ENCODE measurements at places on chromosomes 7 and 10. TPM values are rescaled to one million over a fixed set of nuclear protein-coding genes. Genes with fewer than 3 reads are reported as not detected.

Gene CYP2C8
- total RNA-seq: 2.8 TPM

Gene SLC26A5
- 0.15 TPM for total RNA-seq

Gene LIPN
- not detected for total RNA-seq

Gene NODAL
- 0.25 TPM for total RNA-seq

Gene EXOC4
- 29.4 TPM for total RNA-seq

Gene ATG9B
- total RNA-seq: 7.1 TPM

GRCh38 chr10:22655312-22655981, 58.9 kb downstream of the PIP4K2A start:
- peaks cover 17% of the 10 kb centered on the region for H3K4me1 ChIP-seq
- H3K4me3 ChIP-seq: no peak overlapping the region
- DNase-seq: no peak
- no peak overlapping the region for H3K27ac ChIP-seq

DNA sequence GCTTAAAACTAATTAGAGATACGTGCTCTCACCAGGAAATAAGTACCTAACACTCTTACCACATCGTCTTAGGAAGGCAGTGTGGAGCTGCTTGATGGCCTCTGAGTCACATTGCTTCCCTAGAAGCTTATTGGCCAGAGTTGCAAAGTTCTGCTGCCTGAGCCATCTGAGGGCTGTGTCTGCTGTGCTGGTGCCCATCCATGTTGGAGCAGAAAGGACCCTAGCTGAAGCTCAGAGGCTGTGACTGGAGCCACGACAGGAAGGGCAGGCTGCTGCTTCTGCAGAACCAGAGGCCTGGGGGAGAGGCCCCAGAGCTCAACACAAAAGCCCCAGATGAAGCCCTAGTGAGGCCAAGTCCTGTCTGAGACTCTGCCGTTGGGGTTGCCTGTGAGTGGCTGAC, 64.8 kb upstream of the IGFBP3 start:
- no peak overlapping the region for H3K4me3 ChIP-seq
- H3K27ac ChIP-seq: no peak overlapping the region
- no peaks in the 10 kb centered on the region for H3K27me3 ChIP-seq
- peak; percentile 56 for DNase-seq
- no peaks in the 10 kb centered on the region for H3K4me1 ChIP-seq

GRCh38 chr10:75611993-75612372, 180.6 kb downstream of the LRMDA start:
- no peak overlapping the region for H3K4me3 ChIP-seq
- H3K4me1 ChIP-seq: peaks cover 29% of the 10 kb centered on the region
- H3K27ac ChIP-seq: no peak overlapping the region
- no peaks in the 10 kb centered on the region for H3K27me3 ChIP-seq
- no peak for DNase-seq

DNA sequence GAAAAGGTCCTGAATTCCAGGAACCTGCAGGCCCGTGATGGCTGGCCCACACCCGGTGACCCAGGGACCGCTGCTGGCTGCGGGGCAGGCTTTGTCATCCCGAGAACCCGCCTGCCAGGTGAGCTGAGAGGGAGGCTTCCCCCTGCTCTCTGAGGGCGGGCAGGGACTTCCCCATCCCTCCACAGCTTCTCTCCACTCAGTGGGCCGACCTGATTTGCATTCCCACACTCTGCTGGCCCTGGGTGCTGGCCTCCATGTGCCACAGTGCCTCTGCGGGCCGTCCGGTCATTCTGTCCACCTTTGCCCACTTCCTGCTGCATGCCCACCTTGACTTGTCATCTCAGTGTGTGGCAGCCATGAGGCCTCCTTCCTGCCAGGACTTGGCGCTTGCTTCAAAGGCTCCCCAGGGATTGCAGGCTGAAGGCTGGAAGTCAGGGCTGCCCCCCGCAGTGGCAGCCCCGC, 35.3 kb downstream of the PALD1 start:
- no peaks in the 10 kb centered on the region for H3K36me3 ChIP-seq
- H3K4me1 ChIP-seq: peaks cover 30% of the 10 kb centered on the region
- DNase-seq: no peak
- H3K4me3 ChIP-seq: no peak overlapping the region

DNA sequence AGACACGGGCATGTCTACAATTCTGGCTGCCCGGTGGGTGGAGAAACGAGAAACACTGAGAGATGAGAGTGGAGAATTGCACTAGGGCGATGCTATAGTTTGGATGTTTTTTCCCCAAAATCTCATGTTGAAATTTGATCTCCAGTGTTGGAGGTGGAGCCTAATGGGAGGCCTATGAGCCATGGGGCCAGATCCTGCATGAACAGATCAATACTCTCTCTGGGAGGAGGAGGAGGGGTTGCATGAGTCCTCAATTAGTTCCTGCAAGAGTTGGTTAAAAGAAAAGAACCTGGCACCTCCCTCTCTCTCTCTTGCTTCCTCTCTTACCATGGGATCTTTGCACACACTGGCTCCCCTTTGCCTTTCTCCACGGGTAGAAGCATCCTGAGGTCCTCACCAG, 299.1 kb downstream of the CALN1 start:
- H3K36me3 ChIP-seq: no peaks in the 10 kb centered on the region
- H3K27ac ChIP-seq: no peak overlapping the region
- H3K4me1 ChIP-seq: no peaks in the 10 kb centered on the region
- no peak overlapping the region for H3K4me3 ChIP-seq
- H3K27me3 ChIP-seq: no peaks in the 10 kb centered on the region

- H3K27me3 ChIP-seq: peaks cover 3% of the 10 kb centered on the region
- H3K4me1 ChIP-seq: no peaks in the 10 kb centered on the region
- H3K36me3 ChIP-seq: no peaks in the 10 kb centered on the region
- no peak overlapping the region for H3K4me3 ChIP-seq
- H3K27ac ChIP-seq: no peak overlapping the region
Measured at GRCh38 chr7:112510001-112510742, 29.4 kb downstream of the LSMEM1 start.

DNA sequence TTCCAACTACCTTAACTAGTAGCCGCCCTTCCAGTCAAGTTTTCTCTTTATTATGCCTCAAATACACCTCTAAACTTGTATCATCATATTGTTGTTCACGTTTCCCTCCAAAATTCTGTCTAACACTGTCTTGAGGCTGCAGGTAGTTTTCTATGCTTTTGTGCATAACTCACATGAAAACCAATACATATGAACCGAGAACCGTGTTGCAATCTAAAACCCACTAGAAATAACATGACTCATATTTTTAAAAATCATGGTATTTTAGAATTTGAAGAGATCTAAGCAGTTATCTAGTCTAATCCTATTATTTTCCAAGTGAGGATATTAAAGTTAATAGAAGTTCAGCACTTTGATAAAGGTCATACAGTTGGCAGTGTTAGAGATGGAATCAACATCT, 18.2 kb downstream of the LIPF start:
- H3K4me1 ChIP-seq: peaks cover 19% of the 10 kb centered on the region
- no peaks in the 10 kb centered on the region for H3K36me3 ChIP-seq
- peak; percentile 21 for DNase-seq
- H3K4me3 ChIP-seq: no peak overlapping the region

GRCh38 chr10:66837990-66838389, 87.8 kb upstream of the LRRTM3 start:
- peaks cover 32% of the 10 kb centered on the region for H3K4me1 ChIP-seq
- H3K36me3 ChIP-seq: no peaks in the 10 kb centered on the region
- peak overlapping the region; percentile 22 for H3K27ac ChIP-seq
- H3K4me3 ChIP-seq: no peak overlapping the region
- peak; percentile 40 for DNase-seq

- H3K36me3 ChIP-seq: peaks cover 3% of the 10 kb centered on the region
- H3K4me1 ChIP-seq: peaks cover 28% of the 10 kb centered on the region
- DNase-seq: no peak
- no peaks in the 10 kb centered on the region for H3K27me3 ChIP-seq
Measured at GRCh38 chr7:828793-829561, 3.3 kb upstream of the SUN1 start.

- no peak overlapping the region for H3K4me3 ChIP-seq
- H3K36me3 ChIP-seq: no peaks in the 10 kb centered on the region
- no peak overlapping the region for H3K27ac ChIP-seq
- peaks cover 26% of the 10 kb centered on the region for H3K4me1 ChIP-seq
- H3K27me3 ChIP-seq: no peaks in the 10 kb centered on the region
- DNase-seq: no peak
Measured at GRCh38 chr10:110446954-110447608, 50.6 kb upstream of the DUSP5 start.

DNA sequence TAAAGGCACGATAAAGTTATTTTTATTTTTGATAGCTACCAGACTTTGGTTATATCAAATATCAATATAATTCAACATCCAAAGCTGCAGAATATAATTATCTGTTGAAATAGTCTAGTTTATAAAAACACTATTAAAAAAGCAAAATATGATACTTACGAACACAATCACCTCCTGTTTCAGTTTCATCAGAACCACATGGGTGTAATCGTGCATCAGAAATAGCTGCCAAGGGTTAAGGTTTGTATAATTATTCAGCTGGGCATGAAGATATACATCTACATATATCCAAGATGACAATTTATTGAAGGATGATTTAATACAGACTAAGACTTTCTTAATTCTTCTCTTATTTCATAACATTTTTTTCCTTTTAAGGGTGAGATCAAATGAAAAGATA, 20.3 kb downstream of the VWDE start:
- H3K4me1 ChIP-seq: peaks cover 42% of the 10 kb centered on the region
- H3K27ac ChIP-seq: no peak overlapping the region
- no peak overlapping the region for H3K4me3 ChIP-seq
- DNase-seq: no peak

DNA sequence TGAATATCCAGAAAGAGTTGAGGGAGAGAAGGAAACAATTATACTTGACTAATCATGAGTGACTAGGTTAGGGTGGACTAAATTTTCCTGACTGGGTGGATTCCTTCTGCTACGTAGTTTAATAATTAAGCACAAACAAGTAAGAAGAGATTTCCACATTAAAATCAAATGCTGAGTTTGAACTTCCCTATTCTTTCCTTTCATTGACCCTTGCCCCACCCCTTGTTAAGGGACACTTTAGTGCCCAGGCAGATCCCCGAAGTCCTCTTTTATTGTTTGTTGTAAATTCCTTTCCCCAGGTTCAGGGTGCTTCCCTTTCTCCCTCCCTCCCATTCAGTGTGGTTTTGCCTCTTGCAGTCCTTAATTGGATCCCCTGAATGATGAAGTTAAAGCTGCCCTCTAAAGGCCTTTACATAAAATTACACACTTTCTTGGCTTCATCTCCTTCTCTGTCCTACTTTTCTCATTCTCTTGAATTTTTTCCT, 8.8 kb upstream of the SPAM1 start:
- no peak overlapping the region for H3K4me3 ChIP-seq
- no peaks in the 10 kb centered on the region for H3K36me3 ChIP-seq
- peak; percentile 46 for DNase-seq
- no peak overlapping the region for H3K27ac ChIP-seq

- DNase-seq: no peak
- no peaks in the 10 kb centered on the region for H3K36me3 ChIP-seq
- no peaks in the 10 kb centered on the region for H3K4me1 ChIP-seq
- no peaks in the 10 kb centered on the region for H3K27me3 ChIP-seq
- H3K4me3 ChIP-seq: no peak overlapping the region
Measured at GRCh38 chr10:34168439-34168838, 646.7 kb downstream of the PARD3 start.

GRCh38 chr10:85612378-85612775, 754.2 kb downstream of the GRID1 start:
- no peak overlapping the region for H3K4me3 ChIP-seq
- no peak overlapping the region for H3K27ac ChIP-seq
- H3K36me3 ChIP-seq: no peaks in the 10 kb centered on the region
- DNase-seq: no peak
- H3K27me3 ChIP-seq: no peaks in the 10 kb centered on the region

GRCh38 chr10:58330431-58330830, 4.4 kb upstream of the UBE2D1 start:
- H3K27me3 ChIP-seq: no peaks in the 10 kb centered on the region
- no peaks in the 10 kb centered on the region for H3K36me3 ChIP-seq
- DNase-seq: no peak
- no peak overlapping the region for H3K27ac ChIP-seq
- H3K4me1 ChIP-seq: no peaks in the 10 kb centered on the region

- H3K36me3 ChIP-seq: no peaks in the 10 kb centered on the region
- H3K4me3 ChIP-seq: no peak overlapping the region
- no peaks in the 10 kb centered on the region for H3K4me1 ChIP-seq
- H3K27ac ChIP-seq: no peak overlapping the region
- no peak for DNase-seq
- H3K27me3 ChIP-seq: no peaks in the 10 kb centered on the region
Measured at GRCh38 chr10:90947030-90947960, 26.4 kb upstream of the ANKRD1 start.

DNA sequence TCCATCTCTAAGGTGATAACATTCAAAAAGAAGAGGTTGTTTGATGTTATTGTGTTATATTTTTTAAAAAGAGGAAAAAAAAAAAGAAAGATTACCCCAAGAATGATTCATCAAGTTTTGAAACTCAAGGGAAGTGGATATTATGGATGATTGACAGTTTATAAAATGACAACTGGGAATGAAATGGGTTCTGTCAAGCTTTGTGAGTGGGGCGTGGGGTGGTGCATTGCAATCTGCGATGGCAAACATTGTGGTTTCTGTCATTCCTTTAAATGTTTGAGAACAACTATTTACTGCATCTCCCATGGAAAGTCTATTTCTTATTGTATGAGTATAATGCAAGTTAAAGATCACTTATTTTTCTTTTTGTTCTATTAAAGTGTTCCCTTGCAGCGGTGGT, 297.0 kb downstream of the CCDC3 start:
- no peak for DNase-seq
- peaks cover 4% of the 10 kb centered on the region for H3K4me1 ChIP-seq
- no peaks in the 10 kb centered on the region for H3K36me3 ChIP-seq
- no peak overlapping the region for H3K27ac ChIP-seq
- H3K4me3 ChIP-seq: no peak overlapping the region

All from cardiac muscle cell (in vitro differentiated cells and primary cell).